ENCODE measurements at places on chromosomes 11 and 22.

DNA sequence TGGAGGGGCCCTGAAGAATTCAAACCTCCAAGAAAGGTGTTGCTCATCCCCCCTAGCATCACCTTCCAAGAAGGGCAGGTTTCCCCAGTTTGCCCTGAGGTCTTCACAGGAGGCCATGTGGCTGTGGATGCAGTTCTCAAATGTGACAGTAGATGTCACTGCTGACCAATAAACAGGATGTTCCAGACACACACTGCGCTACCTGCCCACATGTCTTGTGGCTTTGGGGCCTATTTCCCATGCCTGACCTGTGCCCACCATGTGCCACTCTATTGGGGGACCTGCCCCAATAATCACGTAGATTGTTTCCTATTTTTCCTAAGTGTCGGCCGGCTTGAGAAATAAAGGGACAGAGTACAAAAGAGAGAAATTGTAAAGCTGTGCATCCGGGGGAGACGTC lies 4.5 kb downstream of the GSTT2 start:
- no peak for DNase-seq

GRCh38 chr11:9799886-9800285 lies 136.0 kb downstream of the SWAP70 start:
- no peak for DNase-seq

DNA sequence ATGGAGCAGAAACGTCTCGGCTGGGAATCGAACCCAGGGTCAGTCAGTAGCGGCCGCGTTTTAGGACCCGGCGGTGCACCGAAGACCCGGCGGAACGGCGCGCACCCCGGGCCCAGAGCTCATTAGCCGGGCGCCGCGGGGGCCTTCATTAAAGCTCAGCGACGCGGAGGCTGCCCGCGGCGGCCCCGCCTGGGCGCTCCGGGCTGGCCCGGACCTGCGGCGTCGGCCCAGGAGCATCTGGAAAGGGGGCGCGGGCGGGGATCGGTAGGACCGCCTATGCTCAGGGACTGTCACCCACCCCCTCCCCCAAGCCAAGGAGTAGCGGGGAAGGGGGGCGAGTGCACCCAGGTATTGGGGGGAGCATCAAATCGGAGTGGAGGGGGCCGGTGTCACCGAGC lies 52.2 kb downstream of the CYTH4 start:
- DNase-seq: no peak

DNA sequence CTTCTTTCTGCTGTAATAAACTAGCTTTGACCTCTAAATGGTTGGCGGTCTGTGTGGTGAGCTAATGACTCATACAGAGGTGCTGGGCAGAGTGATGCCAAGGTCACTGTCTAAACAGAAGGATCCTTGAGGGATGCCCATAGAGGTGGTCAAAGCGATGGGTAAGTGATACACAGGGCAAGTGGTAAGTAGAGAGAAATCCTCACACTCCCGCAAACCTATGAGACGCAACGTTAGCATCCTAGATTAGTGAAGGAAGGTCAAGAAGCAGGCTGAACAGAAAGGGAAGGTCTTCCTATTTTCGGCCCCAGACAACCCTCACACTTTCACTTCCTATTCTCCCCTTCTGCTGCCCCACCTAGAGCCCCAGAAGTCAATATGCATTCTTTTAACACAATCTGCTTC lies 65.6 kb upstream of the SESN3 start:
- no peak for DNase-seq

- no peak for DNase-seq
These were observed 57.1 kb upstream of the OLFML1 start for GRCh38 chr11:7428196-7428595.

DNA sequence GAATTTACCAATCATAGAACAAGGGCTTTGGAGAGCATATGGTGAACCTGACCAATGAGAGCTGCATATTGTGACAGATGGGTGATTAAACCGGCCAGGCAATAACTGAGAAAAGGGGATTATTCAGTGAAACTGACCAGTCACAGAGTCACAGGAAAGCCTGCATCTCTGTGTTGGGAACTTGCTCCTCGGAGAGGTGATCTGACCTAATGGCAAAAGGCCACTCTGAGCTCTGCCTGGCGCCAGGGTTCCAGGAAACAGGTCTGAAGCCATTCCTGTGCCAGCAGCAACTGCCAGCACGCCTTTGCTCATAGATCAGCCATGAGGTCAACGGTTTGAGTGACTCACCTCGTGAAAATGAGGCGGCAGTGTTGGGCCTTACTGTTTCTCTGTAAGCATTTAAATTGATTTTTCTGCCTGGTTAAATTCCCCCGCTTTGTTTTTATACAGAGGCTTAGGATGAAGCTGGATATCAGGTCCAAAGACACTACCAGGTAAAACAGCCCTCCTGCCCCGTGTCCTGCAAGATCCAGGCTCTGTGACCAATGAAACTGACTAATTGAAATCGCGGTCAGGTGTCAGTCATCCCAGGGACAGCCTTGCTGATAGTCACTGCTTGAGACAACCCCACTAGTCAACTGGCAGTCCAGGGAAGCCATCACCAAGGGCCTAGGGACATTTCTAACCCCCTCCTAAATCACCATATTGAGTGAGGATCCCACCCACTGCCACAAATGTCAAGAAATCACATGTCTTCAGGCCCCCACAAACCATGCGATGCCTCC lies 35.8 kb upstream of the MYOD1 start:
- DNase-seq: peak; percentile 30

DNA sequence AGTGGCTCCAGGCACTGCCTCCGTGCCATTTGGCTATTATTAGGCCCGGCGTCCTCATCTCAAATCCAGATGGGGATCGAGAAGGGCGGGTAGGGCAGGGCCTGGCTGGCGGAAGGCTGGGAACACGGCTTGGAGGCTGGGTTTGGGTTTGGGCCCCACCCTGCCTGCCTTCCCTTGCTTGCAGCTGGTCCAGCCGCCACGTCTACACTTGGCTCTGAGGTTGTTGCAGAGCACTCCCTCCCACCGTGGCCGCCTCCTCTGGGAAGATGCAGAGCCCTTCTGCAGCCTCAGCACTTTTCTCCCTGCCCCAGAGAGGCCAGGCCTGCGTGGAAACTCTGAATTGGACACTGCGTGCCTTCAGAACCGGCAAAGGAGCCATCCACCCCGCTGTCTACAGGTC lies 5.2 kb upstream of the SMTN start:
- no peak for DNase-seq

GRCh38 chr11:70002433-70002832 lies 75.7 kb upstream of the ANO1 start:
- DNase-seq: peak; percentile 30

GRCh38 chr11:119316729-119317591 lies at the start of gene MCAM:
Gene MCAM (minus strand): TSS chr11:119317130. CDS start chr11:119317101, 29 bp downstream.
- no peak for DNase-seq

DNA sequence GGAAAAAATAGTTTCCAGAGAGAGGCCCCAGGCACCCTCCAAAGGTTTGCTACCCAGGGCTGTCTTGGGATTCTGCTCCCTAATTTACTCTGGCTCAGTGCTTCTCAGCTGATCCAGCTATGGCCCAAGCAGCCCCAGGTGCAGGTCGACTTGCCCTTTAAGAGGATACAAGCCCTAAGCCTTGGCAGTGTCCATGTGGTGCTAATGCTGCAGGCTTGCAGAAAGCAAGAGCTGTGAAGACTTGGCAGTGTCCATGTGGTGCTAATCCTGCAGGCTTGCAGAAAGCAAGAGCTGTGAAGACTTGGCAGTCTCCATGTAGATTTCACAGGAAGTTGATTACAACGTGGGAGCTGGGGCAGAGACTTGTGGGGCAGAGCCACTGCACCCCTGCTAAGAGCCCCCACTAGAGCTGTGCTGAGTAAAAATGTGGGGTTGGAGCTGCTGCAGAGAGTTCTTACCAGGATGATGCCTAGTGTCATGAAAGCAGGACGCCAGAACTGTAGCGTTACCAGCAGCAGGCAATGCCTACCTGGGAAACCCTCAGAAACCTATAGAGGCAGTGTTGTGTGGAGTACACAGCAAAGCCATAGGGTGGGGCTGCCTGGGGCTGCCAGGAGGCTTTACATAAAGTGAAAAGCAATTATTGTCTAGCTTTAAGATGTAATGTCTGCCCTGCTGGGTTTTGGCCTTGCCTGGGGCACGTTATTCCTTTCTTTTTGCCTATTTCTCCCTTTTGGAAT lies 16.1 kb upstream of the OR52K1 start:
- no peak for DNase-seq

GRCh38 chr11:115653076-115653475 lies 148.9 kb upstream of the CADM1 start:
- no peak for DNase-seq

GRCh38 chr22:22884010-22884887 lies 3.4 kb upstream of the IGLL5 start:
- peak; percentile 17 for DNase-seq

DNA sequence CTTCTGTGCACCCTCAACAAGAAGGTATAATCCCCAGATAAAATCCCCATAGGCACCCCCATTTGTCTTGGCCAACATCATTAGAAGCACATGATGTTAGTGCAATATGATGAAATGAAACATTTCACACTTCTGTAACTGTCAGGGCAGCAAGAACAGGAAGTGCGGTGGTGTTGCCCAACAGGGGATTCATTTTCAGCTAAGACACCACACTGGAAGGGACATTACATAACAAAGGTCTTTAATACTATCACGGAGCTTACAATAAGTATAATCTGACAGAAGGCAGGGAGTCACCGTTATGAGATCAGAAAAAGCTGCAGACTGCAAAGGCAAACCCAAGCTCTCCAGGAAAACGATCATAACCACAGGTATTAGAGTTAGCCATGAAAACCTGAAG lies 2.0 kb downstream of the OR52W1 start:
- no peak for DNase-seq

- no peak for DNase-seq
These were observed 15.7 kb downstream of the NUP50 start for GRCh38 chr22:45179276-45180049.

DNA sequence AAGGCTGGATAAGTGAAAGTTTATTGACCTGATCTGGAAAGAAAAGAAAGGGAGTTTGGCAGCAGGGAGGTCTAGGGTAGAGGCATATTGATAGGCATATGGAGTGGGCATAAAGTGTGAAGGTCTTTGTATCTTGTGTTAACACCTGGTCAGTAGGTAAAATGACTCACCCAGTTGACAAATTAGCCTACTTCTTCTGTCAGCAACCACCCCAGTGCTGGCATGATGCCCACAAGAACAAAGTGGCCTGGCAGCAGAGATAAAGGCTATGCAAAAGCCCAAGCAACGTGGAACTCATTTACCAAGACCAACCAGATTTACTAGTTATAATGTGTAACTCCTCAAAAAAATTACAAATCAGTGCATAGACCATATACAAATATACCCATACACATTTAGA lies 4.9 kb downstream of the OR10A3 start:
- DNase-seq: no peak

DNA sequence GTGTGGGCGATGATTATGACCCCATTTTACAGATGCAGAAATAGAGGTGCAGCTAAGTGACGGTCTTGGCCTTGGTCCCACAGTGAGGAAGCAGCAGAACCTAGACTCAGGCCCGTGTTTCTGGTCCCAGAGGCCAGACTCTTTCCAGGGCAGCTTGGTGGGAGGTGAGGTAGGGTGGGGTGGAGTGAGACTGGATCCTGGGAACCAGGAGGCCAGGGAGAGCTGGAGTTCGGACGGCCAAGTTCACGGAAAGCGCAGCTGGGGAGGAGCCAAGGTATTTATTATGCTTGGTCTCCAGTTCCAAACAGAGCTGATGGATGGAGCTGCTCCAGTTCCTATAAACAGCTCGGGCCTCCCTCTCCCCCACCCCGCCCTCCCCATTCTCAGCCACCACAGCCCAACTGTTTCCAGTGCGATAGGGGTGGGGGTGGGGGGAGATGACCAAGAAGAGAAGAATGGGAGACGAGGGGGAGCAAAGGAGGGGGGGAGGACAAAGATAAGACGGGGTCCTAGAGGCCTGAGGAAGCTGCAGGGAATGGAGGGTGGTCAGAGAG lies 16.2 kb downstream of the LRRC32 start:
- no peak for DNase-seq

DNA sequence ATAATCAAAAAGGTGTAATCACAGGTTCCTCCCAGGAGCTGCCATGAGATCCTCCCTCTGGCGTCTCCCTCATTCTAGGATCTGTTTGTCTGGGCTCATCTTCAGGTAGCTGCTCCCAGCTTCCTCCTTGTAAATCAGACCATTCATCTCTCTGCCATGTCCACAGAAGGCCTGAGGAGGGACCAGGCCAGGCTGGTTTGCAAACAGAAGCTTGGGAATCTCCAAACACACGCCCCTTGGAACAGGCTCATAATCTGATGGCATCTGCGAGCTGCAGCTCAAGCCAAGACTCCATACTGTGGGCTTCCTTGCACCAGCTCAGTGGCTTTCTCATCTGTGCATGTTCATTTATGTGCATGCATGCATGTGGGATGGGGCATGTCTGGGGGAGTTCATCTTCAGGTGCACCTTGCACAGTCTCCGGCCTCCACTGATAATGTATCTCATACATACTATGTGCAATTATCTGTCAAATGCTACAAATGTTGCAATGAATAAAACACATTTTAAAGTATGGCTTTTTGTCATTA lies 134.9 kb downstream of the NXPE2 start:
- DNase-seq: no peak

DNA sequence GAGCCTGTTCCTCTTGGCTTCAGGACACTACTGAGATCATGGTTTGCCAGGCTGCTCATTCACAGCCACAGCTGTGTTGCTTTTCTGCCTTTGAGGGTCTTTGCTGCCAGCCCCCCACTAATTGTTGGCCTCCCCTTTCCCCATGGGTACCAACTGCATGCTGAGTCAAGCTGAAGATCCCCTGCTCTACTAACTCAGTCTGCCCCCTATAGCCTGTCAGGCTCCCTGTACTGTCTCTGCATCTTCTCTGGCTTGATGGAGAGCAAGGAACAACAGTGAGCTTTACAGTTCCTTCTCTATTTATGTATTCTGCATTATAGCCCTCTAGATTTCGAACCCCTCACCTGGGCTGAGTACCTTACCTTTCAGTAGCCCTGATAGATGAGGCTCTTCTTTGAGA lies 257.6 kb upstream of the CADM1 start:
- DNase-seq: no peak

DNA sequence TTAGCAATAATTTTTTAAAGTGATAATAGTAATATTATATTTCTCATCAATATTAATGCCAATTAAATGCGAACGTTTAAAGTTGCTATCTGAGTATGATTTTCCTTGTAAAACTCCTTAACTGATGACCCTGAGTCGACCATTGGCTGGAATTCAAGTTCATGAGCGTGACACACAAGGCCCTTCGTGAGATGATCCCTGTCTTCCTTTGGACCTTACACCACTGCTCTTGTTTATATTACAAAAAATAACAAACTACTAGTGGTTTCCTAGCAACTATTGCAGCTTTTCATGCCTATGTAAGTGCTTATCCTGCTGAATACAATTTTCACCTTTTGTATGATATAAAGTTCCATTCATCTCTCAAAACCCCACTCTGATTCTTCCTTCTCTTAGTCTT lies 752.9 kb downstream of the CNTN5 start:
- DNase-seq: peak; percentile 14

GRCh38 chr11:11177156-11177808 lies 175.8 kb downstream of the CSNK2A3 start:
- no peak for DNase-seq

GRCh38 chr11:128496249-128496648 lies 91.1 kb downstream of the ETS1 start:
- DNase-seq: no peak

DNA sequence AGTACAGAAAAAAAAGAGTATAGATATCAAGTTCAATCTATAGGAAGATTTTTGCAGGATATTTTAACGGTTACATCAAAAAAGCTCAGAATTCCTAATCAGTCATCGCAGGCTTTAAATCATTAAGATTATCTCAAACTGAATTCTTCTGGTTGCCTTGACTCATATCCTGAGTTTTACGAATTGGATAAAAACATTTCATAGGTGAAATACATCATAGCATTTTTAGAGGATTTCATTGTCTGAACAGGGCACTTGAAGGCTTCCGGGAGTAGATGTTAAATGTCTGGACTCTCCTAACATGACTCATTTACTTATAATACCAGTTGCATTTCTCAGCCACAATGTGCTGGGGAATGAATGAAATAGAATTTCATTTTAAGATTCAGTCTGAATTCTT lies 2216.6 kb upstream of the RAG2 start:
- DNase-seq: peak; percentile 14
